ENCODE measurements at places on chromosomes 1 and 21.

GRCh38 chr1:230842801-230843200 lies 25.5 kb downstream of the C1orf198 start:
- DNase-seq: no peak

- no peak for DNase-seq
These were observed 33.5 kb downstream of the PDPN start for GRCh38 chr1:13617108-13617507.

DNA sequence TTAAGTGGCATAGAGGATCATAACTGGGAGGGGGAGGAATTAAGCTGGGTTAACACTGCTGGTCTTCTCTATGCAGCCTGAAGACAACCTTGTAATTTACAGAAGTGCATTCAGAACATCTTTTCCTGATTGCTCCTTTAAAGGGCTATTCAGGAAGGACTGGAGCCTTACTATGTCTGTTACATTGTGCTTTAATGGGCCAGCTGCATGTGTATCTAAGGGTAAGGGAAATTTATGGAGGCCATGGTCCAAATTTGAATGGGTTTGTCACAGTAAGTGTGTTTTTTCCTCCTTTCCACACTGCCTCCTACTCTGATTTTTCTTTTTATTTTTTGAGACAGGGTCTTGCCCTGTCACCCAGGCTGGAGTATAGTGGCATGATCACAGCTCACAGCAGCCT lies 19.6 kb downstream of the C1orf21 start:
- DNase-seq: no peak

- no peak for DNase-seq
These were observed 6.9 kb upstream of the TMEM81 start for GRCh38 chr1:205091043-205091740.

DNA sequence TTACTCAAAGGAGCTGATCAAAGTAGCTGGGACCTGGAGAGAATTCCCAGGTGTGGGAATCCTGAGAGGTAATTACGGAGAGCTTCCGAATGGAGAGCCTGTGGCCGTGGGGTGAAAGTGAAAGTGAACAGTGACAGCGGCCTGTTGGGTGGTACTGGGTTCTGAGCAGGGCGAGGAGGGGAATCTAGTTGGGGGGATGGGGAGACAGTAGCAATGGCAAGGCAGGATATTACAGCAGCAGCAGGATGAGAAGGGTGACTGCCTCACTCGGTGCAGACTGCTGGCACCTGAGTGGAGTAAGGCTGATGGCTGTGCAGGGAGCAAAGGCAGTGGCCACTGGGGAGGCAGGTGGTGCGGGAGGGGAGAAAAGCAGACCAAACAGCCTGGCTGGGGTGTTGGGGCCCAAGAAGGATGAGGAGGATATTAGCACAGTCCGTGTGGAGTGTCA lies 70.3 kb upstream of the PRDX6 start:
- peak; percentile 6 for DNase-seq

Data from NCI-H2029 (cell line).